ENCODE measurements at places on chromosomes 16 and 17.
A peak's percentile ranks its signal among the peaks of the same experiment; 100 is the strongest.

DNA sequence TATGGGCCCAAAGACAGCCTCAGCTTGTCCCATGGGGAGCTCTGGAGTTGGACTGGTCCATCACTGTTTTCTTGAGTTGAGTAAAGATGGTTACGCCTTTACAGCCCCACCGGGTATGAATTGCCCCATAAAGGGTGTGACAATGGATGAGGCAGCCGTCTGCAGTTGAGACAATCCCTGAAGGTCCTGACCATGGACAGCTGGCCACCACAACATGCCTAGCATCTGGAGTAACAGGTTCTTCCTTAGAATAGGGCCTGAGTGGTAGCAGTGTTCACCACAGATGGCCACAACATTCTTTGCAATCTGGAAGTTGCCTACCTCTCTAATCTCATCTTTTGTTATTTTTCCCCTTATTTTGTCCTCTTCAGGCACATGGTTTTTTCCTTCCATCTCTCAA lies 51.5 kb upstream of the HS3ST2 start:
- no peak for DNase-seq

DNA sequence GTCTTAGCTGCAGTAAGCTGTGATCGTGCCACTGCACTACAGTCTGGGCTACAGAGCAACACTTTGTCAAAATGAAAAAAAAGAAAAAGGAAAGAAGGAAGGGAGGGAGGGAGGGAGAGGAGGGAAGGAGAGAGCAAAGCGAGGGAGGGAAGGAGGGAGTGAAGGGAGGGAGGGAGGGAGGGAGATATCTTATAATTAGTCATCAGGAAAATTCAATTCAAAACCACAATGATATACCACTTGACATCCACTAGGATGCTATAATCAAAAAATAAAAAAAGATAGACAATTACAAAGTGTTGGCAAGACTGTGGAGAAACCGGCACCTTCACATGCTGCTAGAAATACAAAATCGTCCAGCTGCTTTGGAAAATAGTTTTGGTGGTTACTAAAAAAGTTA lies 93.8 kb downstream of the CDC27 start:
- DNase-seq: no peak

GRCh38 chr16:85613604-85614337 lies 649 bp downstream of the GSE1 start:
- peak; percentile 49 for DNase-seq

DNA sequence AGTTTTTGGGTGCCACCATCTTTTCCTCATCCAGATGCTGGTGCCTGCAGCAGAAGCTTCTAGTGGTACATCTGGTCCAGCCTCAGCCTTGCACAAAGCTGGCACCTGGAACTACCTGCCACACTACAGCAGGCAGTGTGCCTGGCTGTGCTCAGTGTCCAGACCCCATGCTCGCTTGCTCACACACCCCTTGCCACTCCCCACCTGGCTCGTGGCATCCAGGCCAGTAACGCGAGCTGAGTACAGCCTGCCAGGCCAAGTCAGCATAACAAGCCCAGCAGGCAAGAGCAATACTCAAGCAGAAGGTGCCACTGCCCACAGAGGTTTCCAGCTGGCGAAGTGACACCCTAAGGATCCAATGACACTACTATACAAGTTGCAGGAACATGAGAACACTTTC lies 29.7 kb upstream of the KIF2B start:
- DNase-seq: no peak

- peak; percentile 65 for DNase-seq
Observed at GRCh38 chr17:74454197-74455024, 12.0 kb upstream of the CD300A start.

DNA sequence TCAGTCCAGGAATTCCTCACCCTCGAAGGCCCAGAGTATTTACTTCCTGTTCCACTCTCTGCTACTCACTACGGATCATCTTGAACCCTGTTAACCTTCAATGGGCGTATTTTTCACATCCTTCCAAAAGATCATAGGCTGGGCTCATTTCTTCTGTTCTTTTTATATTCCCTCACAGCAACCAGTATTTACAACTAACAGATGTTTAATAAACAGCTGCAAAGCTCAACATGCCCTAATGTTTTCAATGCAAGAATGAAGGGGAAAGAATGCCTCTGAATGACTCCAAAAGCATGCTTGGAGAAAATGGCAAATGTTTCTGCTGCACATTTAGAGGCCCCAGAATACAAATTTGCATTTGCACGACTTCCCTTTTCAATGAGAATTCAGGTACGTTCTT lies 174.9 kb downstream of the ZFHX3 start:
- DNase-seq: no peak

DNA sequence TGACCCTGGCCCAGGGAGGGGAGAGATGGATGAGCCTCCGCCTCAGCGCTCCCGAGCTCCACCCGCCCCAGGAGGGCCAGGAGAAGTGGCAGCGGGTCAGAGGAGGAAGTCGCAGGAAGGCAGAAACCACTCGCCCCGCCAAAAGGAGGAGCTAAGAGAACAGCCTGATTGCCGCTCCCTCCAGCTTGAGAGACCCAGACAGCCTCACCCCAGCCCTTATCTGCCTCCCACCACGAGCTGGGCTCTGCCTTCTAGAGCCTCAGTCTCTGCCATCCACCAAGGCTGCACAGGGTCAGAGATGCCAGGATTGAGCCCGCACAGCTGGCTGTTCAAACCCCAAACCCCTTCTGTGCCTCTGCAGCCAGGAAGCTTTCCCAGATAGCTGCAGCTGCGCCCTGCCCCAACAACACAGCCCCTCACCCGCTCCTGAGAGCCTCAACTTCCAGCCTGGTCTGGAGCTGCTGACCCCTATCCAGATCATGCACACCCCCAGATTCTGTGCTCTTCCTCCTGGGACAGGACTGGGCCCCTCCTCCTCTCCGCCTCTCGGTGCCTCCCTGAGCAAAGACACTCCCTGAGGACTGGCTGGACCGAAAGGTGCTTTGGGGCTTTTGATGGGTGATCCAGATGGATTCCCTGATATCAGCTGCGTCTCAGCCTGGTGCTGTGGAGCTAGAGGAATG lies 1.0 kb upstream of the ATP2A3 start:
- DNase-seq: peak; percentile 54

DNA sequence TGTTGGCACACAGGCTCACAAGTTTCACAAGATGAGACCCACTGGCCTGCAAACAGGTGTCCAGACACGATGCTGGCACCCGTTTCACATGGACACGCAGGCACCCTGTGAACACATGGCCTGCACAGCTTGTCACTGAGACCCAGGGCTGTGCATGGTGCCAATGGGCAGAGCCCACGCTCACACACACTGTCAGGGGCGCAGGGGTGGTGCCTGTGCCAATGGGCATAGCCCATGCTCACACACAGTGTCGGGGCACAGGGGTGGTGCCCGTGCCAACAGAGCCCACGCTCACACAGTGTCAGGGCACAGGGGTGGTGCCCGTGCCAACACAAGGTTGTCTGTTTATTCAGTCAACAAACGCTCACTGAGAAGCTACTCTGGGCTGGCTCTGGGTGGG lies 29.3 kb downstream of the CTU2 start:
- DNase-seq: no peak

DNA sequence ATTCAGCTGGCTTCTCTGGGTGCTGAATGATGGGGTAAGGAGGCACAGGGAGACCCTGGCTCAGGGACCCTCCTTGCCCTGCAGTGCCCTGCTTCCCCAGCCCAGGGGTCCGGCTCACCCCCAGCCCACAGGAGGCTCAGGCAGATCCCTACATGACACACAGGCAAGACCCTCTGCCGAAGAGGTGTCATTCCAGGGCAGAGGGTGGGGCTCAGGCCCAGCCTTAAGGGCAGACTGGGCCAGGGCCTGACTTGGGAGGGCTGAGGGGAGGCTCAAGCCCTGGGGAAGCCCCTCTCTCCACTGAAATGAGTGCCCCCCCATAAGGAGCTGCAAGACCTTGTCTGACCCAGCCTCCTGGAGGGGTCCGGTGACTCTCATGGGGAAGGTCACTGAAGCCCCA lies 30.3 kb upstream of the KSR1 start:
- DNase-seq: no peak

DNA sequence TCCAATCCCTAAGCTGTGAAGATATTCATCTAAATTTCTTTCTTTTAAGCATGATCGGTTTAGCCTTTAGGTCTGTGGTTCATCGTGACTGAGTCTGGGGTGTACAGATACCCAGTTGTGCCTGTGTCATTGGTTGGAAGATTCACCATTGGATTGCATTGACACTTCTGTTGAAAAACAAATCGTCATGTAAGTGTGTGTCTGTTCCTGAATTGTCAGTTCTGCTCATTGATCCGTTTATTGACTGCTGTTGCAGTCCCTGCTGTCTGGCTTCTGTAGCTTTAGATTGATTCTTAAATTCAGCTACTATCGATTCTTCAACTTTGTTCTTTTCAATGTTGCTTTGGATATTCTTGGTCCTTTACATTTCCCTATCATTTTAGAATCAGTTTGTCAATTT lies 21.0 kb upstream of the ZNF469 start:
- DNase-seq: no peak

DNA sequence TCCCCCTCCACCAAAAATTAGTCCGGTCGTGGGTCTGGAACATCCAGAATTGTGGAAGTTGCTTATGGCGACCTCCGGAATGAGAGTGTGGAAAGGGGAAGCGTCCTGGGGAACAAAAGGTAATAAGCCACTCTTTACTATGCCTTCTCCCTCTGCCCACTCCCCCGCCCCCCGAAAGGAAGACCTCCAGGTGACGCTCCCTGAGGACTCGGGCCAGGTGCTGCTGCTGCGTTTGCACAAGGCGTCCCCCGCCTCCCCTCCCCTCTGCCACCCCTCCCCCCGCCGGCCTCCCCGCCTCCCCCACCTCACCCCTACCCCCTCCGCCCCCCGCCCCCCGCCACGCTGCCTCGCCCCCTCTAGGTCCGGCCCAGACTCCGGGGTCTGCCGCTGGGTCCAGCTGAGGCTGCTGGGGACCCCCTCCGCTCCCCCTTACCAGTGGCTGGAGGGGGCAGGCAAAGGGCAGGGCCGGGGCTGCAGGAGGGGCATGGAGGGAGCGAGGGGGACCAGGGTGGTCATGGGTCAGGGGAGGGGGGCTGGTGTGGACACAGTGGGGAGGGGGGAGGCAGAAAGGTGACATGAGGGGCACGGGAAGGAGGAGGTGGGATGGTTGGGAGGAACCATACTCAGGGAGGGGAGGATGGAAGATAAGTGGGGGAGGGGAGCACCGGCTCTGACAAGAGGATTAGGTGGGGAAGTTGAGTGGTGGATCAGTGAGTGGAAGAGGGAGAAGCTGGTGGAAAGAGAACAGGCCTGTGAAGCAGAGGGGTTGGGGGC lies 23.6 kb downstream of the ALOX12B start:
- DNase-seq: no peak

DNA sequence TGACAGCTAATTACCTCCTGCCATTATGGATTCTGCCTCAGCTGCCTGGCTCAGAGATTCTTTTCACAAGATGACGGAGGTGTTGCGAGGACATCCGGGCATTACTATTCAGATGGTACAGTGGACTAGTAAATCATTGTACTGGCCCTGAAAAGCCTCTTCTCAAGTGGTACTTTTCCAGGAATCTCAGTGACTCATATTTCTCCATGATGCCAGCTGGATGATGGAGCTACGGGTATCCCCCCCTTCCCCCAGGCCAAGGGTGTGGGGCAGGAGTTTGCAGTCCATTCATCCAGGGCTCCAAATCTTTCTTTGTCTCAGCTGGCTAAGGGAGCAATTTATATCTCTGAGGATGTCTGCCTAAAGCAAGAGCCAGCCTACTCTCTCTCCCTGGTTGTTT lies 107.7 kb upstream of the GPR139 start:
- DNase-seq: peak; percentile 57

GRCh38 chr17:76314392-76315227 lies 6.5 kb upstream of the QRICH2 start:
- DNase-seq: no peak

- no peak for DNase-seq
Observed at GRCh38 chr17:2723505-2723996, 12.0 kb upstream of the CLUH start.

GRCh38 chr16:52141871-52142270 lies 405.1 kb downstream of the TOX3 start:
- no peak for DNase-seq

GRCh38 chr17:73224663-73225305 lies 31.9 kb downstream of the COG1 start:
- no peak for DNase-seq

DNA sequence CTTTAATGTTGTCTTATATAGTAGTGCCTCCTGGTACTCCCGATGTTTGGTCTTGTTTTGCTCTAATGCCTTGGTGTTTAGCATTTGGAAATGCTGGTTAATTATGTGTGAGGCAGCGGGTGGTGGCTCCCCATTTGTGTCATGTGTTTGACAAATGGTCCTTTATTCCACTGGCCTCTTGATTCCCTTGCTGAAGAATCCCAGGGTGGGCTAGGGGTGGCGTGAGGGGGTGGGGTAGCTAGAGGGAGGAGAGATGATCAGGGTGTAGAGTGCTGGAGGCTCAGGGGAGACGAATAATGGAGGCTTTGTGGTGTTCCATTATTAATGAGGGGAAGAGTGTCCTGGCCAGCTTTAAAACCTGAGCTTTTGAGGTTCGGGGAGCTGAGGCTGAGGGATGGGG lies 5.4 kb downstream of the DYNLL2 start:
- DNase-seq: no peak

- DNase-seq: no peak
Observed at GRCh38 chr16:84720177-84720579, 20.4 kb downstream of the USP10 start.

DNA sequence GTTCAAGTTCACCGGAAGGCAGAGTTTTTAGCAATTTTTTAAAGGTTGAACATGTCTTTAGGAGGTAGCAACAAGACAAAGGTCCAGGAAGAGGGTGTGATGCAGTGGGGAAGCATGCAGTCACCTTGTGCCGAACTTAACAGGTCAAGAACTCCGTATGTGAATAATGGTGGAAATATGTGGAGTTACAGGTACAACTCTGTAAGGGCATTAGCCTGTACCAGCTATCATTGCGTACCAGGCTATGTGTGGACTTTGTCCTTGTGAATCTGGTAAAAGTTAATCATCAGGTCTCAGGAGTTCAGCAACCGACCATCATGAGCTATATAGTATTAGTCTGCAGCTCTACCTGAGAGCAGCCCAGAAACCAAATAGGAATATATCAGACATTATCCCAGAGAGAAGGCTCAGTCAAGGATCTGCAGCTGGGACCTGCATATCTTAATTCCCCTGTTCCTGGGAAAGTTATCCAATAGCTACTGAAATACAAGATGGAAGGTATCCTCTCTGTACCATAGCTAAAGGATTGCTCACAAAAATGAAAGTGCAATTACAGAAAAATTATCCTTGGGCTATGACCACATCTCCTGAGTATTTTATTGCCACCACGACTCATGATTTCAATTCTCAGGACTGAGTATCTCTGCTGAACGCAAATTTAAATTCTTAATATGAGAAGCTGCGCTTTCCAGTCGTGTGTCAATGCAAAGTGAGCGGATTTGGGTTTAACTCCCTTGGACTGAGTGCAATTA lies 469.3 kb downstream of the CDH13 start:
- no peak for DNase-seq

GRCh38 chr17:36493956-36494355 lies 7.5 kb downstream of the ZNHIT3 start:
- no peak for DNase-seq

Data from NCI-H1092 (cell line).